ENCODE measurements at places on chromosomes 3 and 15.

DNA sequence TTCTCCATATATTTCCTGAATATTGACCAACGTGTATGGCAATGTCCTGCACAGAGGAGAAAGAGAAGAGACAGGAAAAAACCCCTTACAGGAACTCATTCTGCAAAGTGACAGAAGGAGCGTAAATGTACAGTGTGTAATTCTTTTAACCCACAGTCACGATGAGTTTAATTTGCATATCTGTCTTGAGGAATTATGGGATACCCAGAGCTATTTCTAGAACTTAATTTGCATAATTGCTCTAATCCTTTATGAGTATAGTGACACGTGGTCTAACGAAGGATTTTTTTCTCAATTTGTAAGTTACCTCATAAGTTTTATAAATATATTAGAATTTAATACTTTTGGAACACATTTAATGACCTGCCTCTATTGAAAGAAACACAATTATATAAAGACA is 9.8 kb downstream of the GPR27 start:
- no peak for DNase-seq

GRCh38 chr3:14227856-14228255 is 49.2 kb downstream of the LSM3 start:
- no peak for DNase-seq

- DNase-seq, result no peak
Observed at GRCh38 chr3:178457511-178457910, 78.7 kb upstream of the KCNMB2 start.

- no peak for DNase-seq
Observed at GRCh38 chr15:45161666-45162065, 26.1 kb downstream of the SHF start.

GRCh38 chr15:22955544-22956119 is 24.5 kb downstream of the CYFIP1 start:
- no peak for DNase-seq

DNA sequence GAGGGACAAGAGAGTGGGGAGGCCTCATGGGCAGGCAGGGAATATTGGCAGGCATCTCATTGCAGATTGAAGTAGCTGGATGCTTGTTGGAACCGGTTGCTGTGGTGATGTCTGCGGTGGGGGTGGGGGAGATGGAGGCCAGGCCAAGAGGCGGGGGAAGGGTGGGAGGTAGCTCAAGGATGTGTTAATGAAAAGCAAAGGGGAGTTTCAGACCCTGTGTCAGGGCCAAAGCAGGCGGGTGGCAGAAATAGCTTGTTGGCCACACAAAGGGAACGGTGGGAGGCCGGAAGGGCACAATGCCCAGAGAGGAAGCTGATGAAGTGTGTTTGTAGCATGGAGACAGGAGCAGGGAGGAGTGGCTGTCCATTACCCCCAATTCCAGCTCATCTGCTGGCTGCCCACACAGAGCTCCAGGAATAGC is 28.0 kb downstream of the CCDC33 start:
- DNase-seq, result no peak

- no peak for DNase-seq
Observed at GRCh38 chr3:159149633-159150032, 347.8 kb downstream of the MFSD1 start.

DNA sequence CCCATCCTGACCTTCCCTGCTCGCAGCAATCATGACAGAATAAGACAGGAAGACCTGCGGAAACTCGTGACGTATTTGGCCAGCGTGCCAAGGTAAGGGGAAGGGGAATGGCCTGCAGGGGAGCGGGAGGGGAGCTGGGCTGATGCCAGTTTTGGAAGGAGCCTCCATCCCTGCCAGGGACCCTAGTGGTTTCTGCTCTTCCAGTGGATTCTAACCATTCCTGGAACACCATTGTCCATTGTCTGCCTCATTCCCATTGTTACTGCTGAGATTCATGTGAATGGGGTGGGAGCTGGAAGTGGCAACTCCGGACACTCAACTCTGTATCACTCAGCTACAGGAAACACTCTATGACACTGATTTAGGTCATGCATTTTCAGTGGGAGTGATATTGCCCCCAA is 242.9 kb upstream of the ROPN1 start:
- DNase-seq, result no peak

All from H9 (cell line).